ENCODE measurements at places on chromosomes 3 and 15. TPM values are rescaled to one million over a fixed set of nuclear protein-coding genes. Genes with fewer than 3 reads are reported as not detected.

DNA sequence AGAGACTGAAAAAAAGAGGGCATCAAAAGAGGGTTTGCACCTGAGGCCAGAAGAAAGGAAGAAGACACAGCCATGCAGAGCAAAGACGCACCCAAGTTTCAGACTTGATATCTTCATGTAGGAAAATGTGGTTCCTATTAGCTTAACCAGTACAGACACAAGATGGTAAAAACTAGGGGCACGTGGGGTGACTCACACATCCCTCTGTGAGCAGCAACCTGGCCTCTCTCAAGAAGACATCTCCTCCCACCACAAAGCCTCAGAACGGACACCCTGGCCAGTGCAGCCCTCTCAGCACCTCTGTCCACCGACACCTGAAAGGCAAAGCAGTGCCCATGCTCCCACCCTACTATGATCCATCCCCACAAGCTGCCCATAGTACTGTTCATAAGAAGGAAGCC lies 33.3 kb downstream of the GLB1 start:
- DNase-seq = no peak

DNA sequence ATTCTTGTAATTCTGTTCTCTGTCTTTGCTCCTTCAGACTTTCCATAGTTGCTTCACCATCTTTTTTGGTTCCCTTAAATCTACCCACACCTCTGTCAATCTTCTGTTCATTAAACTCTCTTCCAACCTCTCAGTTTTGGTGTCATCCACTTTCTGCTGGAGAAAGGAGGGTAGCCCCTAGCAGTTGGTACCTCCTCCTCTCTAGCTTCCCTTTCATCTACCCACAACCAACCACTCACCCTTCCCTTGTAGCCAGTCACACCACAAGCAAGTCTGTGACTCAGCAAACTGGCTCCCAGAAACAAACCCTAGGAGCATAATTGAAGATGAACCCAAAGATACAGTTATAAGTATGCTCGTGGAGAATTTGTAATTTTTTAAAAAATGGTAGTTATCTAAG lies 318.6 kb downstream of the FHIT start:
- no peak for DNase-seq

GRCh38 chr15:74786551-74787165 lies 4.8 kb downstream of the CSK start:
- no peak for DNase-seq

The RPP14 gene
- 8.1 TPM for total RNA-seq

The GOLGA6L4 gene
- 2.1 TPM for total RNA-seq
